ENCODE measurements at places on chromosomes 2 and 18.
A peak's percentile ranks its signal among the peaks of the same experiment; 100 is the strongest.

DNA sequence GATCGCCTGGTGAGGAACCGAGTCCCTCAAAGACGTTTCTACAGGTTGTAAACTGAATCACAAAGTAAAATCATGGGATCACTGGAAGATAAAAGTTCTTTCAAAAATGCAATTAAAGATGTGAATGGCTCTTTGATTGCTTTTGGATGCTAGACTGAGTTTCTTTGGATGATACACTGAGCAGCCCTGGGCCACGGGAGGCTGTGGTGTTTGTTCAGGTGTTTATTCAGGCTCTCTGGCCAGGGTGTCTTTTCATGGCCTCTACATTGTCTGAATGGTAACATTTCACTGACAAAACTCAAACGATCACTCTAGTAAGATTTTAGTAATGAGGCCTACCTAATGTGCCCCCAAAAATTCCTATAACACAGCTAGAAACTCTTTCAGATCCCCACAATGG is 48.4 kb upstream of the SPATS2L start:
- no peak for DNase-seq

DNA sequence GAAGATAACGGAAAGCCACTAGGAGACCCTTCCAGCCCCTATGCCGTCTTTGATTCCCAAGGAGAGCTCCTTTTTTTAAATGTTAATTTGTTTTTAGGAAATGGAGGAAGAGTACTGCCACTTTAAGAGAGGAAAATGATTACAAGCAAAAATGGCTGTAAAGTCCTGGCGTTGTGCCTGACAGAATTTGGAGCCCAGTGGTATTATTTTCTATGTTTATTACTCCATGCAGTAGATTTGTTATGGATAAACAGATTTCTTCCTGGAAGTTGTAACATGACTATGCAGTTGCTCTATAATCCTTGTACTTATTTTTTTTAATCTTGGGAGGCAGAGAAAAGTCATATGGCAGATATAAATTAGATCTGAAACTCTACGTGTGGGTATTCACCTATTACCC is 141.3 kb downstream of the GBX2 start:
- DNase-seq = no peak

DNA sequence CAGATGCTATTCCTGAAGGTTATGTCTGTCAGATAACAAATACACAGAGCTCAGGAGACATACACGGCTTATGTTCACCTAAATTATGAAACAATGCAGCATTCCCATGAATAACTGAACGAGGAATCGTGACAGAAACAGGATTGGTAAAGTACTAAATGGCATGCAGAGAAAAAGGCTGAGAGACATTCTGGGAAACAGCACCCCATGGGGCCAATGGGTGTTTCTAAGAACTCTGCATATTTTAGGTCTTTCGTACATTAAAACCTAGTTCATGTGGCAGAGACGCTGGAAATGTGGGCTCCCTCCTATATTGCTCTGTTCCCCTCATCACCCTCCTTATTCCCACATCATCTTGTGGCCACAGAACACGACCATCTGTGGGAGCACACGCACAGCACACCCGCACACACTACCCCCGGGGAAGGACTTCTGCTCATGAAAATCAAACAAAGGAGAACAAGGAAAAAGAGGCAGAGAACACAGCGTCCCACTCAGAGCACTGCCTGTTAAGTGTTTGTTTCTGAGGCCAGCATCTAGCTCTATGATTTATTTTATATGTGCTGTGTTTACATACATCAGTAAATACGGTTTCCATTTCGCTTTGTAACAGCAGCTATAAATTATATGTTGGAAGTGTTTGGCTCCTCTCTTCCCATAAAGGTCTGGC is 143.6 kb downstream of the AFF3 start:
- DNase-seq = no peak

DNA sequence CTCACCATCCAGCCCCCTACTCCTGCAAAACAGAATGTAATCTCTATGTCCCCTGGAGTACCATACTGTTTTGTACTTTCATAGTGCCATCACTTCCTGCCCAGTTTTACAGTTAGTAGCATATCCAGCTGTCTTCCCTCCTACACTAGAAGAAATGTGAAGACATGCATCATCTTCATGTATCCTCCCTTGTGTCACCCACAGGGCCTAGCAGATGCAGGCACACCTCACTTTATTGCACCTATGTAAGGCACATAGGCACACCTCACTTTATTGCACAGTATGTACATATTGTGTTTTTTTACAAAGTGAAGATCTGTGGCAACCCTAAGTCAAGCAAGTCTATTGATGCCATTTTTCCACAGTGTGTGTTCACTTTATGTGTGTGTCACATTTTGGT is 12.0 kb downstream of the DNAJC27 start:
- no peak for DNase-seq

DNA sequence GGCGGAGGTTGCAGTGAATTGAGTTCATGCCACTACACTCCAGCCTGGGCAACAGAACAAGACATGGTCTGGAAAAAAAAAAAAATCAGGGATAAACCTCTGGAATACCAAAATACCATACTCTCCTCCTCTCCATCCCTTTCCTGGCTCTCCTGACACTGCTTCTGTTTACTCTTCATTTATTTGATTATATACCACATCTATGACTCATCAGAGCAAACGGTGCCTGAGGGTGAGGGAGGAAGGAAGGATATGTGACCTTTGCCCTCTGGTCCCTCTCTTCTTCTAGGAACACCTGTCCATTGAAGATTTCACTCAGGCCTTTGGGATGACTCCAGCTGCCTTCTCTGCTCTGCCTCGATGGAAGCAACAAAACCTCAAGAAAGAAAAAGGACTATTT is 30.0 kb downstream of the VIL1 start:
- no peak for DNase-seq

DNA sequence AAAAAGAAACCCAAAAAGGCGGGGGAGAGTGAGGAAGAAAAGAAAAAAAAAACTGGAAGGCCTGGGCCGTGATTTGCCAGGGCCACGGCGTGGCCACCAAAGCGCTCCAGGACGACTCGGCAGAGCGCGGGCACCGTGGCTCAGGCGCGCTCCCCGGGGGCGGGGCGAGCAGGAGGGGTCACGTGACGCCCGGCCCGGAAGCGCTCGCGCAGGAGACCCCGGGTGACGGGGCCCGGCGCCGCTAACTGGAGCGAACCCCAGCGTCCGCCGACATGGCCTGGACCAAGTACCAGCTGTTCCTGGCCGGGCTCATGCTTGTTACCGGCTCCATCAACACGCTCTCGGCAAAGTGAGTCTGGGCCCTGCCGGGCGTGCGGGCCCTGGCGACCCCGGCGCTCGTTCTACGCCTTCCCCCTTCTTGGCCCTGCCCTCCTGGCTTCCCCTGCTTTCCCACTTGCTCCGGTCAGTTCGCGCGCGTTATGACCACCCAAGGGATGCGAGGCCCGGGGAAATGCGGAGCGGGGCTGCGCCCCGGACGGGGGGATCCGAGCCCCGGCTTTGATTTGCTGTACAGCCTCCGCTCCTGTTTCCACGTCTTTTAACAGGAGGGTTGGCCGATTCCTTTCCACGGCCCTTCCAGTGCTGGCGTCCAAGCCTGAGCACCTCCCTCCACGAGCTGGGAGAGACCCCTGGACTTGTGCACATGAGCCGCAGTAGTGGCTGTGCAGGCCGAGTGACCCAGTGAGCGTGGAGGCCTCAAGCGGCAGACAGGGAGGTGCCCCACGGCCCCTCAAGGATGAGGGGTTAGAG is at the start of gene SLC35F6:
Gene SLC35F6, plus strand, starts transcription at position 207 of the 810 bp plus-strand sequence. Its CDS starts 66 bp downstream, at position 273.
- DNase-seq = peak; percentile 55

- no peak for DNase-seq
Measured at GRCh38 chr2:36277146-36277808, 78.3 kb upstream of the CRIM1 start.

GRCh38 chr18:55413474-55413873 is 174.5 kb downstream of the TCF4 start:
- no peak for DNase-seq

GRCh38 chr2:98828793-98829371 is 98.0 kb upstream of the MGAT4A start:
- no peak for DNase-seq

- DNase-seq = peak; percentile 15
Measured at GRCh38 chr2:62309465-62310091, 113.7 kb downstream of the B3GNT2 start.

GRCh38 chr2:117856415-117857210 is 42.1 kb downstream of the DDX18 start:
- DNase-seq = no peak

- no peak for DNase-seq
Measured at GRCh38 chr18:61489334-61489733, 156.1 kb downstream of the CDH20 start.

DNA sequence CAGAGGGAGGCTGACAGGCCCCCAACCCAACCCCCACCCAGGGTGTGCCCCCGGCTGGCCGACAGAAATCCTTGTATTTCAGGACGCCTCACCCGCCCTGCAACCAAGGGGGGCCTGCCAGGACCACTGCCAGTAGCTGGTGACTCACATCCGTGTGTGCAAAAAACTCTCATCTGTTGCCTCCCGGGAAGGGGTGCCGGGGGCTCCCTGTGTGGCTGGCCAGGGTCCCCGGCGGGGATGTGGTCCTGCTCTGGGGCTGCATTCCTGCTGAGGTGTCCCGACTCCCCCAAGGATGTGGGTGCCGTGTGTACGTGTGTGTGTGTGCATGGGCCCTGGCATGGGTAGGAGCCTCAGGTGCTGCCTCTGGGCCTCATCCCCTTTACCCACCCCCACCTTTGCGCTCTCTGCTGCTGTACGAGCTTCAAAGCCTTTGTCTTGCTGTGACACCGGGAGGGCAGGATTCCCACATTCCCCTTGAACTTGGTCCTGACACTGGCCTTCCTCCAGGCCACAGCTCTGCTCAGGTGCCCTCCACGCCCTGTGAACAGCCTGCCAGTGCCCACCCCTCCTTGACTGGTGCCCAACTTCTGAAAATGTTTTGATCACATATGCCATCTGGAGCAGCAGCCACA is 226.3 kb upstream of the HDAC4 start:
- DNase-seq = no peak

- DNase-seq = no peak
Measured at GRCh38 chr2:126664234-126664633, 8.3 kb downstream of the GYPC start.

DNA sequence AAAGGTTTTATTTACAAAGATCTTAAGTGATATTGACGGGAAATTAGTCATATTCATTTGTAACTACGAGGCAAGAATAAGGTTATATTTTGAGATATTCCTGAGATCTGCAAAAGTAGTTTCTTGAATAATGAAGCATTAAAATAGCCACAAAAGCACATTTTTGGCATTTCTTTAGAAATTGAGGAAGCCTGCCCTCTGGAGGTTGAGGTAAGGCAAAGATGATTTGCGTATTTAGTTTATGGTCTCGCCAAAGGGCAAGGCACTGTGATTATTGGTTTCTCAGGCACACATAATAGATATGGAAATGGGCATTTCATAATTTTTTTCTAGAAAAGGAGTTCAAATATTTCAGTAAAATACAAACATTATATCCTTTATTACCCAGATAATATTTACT is 143.7 kb upstream of the RPRM start:
- DNase-seq = no peak

DNA sequence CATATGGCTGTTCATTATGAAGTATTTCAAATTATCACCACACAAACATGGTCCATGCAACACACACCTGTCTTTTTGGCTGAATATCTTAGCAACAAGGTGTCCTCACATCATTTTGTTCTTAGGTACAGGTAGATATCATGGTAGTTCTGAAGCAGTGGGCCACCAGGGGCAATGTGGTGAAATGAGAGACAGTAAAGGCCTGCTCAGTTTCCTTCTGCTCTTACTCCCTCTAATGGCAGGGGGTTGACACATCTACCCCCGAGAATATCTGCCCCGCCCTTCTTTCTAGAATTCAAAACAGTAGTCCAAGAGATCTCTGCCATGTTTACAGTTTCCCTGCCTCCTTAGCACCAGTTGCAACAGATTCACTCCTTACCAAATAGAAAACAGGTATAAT is 147.0 kb upstream of the KLHL14 start:
- DNase-seq = no peak

GRCh38 chr2:105809097-105809473 is 64.4 kb downstream of the NCK2 start:
- DNase-seq = no peak

- DNase-seq = no peak
Measured at GRCh38 chr2:156539086-156539860, 103.1 kb downstream of the GPD2 start.

- DNase-seq = no peak
Measured at GRCh38 chr2:12318427-12319057, 398.2 kb upstream of the TRIB2 start.

All from activated CD8-positive, alpha-beta memory T cell treated with anti-CD3 and anti-CD28 coated beads for 4 hours (primary cell).